ENCODE measurements at places on chromosomes 5 and 9.

- no peak for DNase-seq
Observed at GRCh38 chr9:124293718-124294506, 36.2 kb downstream of the NEK6 start.

DNA sequence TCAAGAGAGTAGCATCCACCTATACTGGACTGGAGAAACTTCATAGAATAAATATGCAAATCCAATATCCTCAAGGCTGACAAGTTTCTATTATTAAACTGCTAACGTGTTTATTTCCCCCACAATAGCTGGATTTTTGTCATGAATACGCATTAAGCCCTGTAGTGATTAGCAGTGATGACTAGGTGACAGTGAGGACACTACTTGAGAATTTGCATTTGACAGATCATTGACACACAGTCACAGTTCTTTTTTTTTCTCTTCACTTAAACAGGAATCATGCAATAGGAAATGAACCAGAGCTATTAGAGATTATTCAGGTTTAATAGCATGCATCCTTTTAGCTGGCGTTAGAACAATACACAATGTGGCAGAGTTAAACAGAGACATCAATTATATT lies 35.3 kb downstream of the MPDZ start:
- no peak for DNase-seq

- no peak for DNase-seq
Observed at GRCh38 chr9:71662082-71662481, 106.2 kb downstream of the CEMIP2 start.

DNA sequence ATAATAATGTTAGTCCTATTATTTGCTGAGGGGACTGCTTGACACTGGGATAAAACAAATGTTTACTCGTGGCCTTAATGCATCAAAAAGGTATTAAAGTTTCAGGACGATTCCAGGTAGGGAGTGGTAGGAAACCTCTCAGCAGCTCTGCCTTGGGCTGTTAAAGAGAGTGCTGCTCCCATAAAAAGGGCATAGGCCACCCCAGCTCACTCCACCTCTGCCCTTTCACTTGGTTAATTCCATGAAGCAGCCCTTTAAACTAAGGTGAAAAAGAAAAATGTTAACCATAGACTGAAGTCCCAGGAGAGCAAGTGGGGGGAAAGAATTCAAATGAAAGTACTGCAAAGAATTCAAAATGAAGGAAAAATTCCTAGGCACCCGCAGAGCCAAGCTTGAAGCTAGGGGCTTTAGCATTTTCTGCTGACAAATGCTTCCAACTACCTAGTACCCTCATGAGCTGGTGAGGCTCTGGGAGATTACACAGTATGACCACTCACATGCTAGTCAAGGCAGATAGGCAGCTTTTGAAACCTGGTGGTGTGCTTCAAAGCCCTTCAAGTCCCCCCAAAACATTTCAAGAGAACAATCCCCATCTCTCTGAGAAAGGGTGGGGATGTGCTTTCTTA lies 8.5 kb downstream of the KLF9 start:
- DNase-seq = no peak

- DNase-seq = no peak
Observed at GRCh38 chr5:92922231-92922967, 658.6 kb downstream of the NR2F1-AS1 start.

GRCh38 chr9:12777121-12778022 lies 2.6 kb downstream of the LURAP1L start:
- no peak for DNase-seq

DNA sequence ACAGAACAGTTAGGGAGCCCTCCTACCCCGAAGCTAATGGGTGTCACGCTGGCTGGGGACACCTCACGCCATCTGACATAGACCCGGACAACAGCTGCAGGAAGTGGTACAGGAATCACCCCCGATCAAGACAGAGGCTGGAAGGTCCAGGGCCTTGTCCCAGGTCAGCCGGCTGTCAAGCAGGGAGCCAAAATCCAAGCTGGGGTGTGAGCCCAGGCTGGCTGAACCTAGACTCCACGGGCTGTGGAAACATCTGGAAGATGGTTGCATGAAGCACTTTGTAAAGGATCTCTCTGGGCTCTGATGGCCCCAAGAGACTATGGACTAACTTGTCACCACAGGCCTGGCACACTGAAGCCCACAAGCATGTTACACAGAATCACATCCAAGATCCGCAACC lies 68.9 kb upstream of the STXBP1 start:
- DNase-seq = no peak

DNA sequence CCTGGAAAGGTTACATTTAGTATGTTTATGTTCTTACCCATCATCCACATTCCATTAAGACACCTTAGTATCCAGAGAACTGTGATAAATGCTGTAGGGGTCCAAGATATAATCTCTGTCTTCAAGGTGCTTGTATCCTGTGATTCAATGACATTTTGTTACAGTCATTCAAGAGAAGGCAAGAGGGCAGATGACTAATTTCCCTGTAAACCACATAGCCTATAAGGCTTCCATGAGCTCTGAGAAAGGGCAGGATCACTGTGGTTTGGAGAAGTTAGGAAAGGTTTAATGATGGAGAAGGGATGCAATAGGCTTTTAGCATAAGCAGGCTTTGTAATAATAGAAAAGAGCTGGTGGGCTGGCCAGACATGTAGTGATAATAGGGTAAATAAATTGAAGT lies 40.0 kb downstream of the PAPPA start:
- DNase-seq = no peak

DNA sequence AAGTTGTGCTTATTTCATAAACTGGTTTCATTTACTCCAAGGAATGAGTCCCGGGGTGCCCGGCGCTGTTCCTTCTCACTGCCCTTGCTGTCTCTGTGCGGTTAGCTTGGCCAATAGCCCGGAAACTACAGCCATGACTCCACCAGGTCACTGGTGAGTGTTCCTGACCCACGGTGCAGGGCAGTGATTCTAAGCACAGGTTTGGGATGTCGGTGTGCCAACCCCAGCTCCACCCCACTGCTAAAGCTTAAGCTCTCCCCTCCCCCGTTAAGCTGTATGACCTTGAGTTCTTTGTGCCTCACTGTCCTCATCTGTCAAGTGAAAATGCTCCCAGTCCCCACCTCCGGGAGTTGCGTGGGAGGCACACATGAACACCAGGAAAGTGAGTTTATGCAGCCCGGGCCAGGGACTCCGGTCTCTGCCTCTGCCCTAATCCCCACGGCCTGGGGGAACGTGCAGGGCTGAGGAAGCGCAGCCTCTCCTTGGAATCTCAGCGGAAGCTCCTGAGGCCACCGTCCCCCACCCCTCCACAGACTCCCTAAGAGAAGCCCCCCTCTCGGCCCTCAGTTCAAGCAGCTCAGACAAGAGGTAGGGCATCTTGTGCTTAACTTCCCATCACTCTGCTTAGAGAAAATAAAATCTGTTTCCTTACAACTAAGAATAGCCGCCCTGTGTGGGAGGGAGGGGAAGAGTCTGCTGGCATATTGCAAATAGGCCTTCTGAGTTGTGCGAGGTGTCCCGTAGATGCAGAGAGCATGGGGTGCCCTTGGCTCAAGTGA lies 92.0 kb upstream of the RAI14 start:
- DNase-seq = no peak

DNA sequence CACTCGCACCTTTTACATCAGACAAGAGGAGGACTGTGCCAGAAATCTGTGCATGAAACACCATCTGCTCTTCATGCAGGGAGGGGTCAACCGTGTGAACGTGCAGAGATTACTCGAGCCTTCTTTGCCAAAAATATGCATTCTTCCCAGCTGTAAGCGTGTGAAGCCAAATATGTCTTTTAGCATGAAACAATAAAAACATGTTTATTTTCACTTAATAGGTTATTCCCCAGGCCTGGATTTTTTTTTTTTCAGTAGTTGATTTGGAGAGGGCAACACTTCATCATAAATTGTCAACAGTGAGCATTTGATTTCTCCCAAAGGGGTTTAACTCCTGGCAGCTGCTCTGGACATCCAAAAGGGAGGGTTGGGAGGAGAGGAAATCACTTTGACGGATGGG lies 23.8 kb downstream of the PLAC8L1 start:
- no peak for DNase-seq

GRCh38 chr9:14063756-14064155 lies 250.2 kb downstream of the NFIB start:
- DNase-seq = no peak

- no peak for DNase-seq
Observed at GRCh38 chr5:133950821-133951612, 17.4 kb downstream of the C5orf15 start.

DNA sequence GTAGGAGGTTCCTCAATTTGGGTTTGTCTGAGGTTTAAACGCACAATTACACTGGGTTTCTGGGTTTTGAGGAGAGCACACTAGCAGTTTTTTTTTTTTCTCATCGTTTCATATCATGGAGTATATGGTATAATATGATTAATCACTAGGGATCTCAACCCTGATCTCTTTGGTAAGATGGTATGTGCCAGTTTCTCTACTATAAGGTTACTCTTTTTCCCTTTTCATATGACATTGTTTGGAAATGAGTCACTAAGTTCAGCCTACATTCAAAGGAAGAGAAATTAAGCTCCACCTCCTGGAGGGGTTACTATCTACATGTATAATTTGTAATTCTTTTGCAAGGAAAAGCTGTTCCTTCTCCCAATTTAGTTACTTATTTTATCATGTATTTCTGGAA lies 35.2 kb downstream of the MTRR start:
- no peak for DNase-seq

- DNase-seq = no peak
Observed at GRCh38 chr5:57207681-57208080, 33.8 kb downstream of the GPBP1 start.

DNA sequence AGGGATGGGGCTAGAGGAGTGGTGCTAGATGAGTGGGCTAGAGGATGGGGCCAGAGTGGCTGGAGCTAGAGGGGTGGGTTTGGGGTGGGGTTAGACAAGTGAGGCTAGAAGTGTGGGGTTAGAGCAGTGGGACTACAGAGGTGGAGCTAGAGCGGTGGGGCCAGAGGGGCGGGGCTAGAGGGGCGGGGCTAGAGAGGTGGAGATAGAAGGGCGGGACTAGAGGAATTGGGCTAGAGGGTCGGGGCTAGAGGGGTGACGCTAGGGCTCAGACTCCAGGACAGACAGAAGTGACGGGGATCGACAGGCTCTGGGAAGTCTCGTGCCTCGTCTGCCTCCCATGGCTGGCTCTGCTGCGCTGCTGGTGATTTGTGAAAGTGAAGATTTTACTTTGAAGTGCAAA lies 31.0 kb upstream of the TENT4A start:
- no peak for DNase-seq

GRCh38 chr5:1167728-1168709 lies 33.4 kb upstream of the SLC6A19 start:
- peak; percentile 81 for DNase-seq

Measured in endothelial cell (in vitro differentiated cells).